ENCODE measurements at places on chromosomes 7 and 10.

- DNase-seq = no peak
These were observed 33.2 kb downstream of the BLVRA start for GRCh38 chr7:43791665-43792064.

GRCh38 chr10:11517150-11517549 is 94.3 kb downstream of the USP6NL start:
- no peak for DNase-seq

DNA sequence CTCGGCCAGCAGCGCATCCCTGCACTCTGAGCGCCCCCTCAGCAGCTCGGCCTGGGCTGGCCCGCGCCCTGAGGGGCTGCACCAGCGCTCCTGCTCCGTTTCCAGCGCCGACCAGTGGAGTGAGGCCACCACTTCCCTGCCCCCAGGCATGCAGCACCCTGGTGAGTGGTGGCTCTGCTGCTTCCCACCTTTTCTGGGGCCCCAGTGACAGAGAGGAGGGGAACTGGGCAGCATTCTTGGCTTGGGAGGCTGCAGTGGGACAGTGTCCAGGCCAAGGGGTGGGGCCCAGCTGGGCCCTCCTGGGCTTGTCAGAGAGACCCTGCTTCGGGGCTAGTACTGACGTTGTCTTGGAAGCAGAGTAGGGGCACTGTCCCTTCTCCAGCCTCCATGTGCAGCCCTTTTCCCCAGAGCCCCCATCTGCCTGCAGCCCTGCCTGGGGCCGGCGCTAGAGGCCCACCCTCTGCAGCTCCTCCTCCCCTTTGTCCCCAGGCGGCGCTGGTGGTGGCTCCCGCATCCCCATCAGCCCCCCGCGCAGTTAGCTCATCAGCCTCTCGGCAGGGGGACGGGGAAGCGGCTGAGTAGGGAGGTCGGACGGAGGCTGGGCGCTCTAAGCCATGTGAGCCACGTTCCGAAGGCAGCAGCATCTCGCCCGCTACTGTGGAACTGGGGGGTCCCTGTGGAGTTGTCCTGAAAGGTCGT is 29.2 kb downstream of the GBX1 start:
- DNase-seq = no peak

DNA sequence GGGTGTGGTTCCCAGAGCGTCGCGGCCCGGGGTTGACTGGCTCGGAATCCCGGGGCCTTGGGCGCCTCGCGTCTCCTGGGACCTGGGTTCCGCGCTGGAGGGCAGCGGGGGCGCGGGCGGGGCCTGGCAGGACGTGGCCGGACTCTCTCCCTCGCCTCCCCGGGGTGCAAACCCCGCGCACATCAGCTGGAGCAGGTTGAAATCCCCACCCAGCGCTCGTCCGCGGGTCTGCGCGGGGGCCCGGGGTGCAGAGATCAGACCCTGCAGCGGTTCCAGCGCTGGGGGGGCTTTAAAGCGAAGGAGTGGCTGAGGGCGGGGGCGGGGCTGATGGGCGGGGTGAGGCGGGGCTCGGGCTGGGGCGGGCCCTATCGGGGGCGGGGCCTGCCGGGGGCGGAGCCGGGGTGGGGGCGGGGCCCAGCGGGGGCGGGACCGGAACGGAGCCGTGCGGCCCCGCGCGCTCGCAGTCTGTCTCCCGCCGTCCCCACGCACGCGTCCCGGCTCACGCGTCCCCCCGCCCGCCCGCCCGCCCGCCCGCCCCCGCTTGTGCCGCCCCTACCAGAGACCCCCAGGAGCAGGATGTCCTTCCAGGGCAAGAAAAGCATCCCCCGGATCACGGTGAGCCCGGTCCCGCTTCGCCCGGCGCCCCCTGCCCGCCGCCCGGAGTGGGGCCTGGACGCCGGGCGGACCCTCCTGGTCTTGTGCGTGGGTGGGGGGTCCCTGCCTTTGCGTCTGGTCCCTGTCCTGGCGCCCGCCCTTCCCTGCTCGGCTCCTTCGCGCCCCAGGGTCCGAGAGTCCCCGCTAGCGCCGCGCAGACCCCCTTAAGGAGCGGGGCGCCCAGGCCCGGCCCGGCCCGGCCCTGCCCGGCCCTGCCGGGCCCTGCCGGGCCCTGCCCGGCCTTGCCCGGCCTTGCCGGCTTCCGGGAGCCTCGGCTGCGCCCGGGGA is at the start of gene DPYSL4:
Gene DPYSL4, plus strand, starts transcription at position 461 of the 942 bp plus-strand sequence. Its CDS starts 116 bp downstream, at position 577.
- DNase-seq = no peak

- peak; percentile 5 for DNase-seq
These were observed 860 bp downstream of the EXOC6 start for GRCh38 chr10:92849234-92849525.

GRCh38 chr7:28290496-28290895 is 109.9 kb upstream of the JAZF1 start:
- no peak for DNase-seq

GRCh38 chr7:27192546-27193334 is 7.2 kb downstream of the HOXA13 start:
- no peak for DNase-seq

- DNase-seq = no peak
These were observed 215.5 kb downstream of the PCDH15 start for GRCh38 chr10:54585572-54585971.

DNA sequence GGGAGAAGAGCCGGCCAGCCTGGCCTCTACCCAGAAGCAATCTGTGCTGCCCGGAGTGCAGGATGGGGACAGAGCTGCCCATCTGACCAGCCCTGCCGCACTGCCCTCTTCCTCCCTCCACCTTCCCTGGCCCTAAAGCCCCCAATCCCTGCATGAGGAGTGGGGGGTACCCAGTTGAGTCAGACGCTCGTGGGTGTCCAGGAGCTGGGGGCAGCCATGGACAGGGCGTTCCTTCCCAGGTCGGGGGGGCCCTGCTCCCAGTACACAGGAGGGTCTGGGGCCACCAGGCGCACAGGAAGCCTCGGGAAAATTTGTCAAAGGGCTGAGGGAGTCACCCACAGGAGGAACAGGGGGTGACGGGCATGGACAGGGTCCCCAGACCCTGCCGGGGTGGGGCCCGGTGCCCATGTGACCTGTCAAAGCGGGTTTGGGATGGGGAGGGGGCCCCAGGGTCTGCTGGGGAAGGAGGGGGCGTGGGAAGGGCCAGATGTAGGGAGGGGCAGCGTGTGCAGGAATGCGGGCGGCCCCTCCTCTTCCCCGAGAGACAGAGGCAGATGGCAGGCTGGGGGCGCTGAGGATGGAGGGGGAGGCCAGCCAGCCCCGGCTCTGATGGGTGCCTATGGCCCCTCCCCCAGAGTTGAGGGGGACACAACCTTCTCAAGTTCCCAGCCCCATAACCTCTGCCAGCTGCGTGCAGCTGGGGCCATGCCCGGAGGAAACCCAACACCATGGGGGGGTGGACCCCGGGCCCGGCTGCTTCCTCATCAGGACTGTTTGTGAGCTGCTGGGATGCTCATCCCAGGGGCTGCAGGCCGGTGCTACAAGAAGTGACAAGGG is 21.5 kb upstream of the GRIFIN start:
- DNase-seq = peak; percentile 27

DNA sequence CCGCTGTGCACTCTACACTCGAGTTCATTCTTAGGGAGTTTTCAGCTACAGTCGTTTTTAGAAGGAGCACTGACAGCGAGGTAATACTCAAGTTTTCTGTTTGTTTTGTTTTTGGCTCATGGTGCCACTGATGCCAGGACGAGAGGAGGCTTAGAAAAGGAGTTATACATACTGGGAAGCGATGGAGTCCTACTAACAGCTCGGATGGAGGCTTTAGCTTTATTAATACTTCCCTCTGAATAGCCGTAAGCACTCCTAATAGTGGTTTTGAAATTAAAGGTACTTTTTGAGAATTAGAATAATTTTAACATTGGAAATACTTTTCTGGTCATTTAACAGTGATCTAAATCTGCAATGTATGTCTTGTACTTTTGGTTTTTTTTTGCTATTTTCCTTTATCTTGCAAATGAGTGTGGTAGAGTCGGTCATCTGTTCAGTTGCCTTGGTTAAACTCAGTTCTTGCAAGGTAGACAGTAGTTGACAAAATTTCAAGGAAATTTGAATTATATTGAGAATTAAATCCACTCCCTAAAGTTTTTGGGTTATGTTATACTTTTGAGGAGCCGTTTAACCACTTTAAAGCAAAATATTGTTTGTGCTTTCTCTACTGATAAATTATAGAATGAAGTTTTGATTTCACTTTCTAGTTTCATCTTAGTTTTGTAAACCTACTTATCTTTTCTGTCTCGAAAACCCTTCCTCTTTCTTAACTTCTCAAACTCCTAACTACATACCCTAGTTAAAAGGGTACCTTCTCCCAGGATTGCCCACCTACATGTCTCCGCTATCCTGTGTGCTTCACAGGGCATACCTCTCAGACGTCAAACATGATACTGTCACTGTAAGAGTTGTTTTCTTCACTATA is 1.5 kb downstream of the HBP1 start:
- DNase-seq = no peak

- no peak for DNase-seq
These were observed 711 bp upstream of the CDHR3 start for GRCh38 chr7:105962353-105962752.

- no peak for DNase-seq
These were observed 242.8 kb downstream of the KLF6 start for GRCh38 chr10:3542185-3542611.

- DNase-seq = no peak
These were observed 99.9 kb upstream of the AKR1E2 start for GRCh38 chr10:4725917-4726606.

GRCh38 chr7:43135129-43135528 is 22.7 kb downstream of the HECW1 start:
- no peak for DNase-seq

DNA sequence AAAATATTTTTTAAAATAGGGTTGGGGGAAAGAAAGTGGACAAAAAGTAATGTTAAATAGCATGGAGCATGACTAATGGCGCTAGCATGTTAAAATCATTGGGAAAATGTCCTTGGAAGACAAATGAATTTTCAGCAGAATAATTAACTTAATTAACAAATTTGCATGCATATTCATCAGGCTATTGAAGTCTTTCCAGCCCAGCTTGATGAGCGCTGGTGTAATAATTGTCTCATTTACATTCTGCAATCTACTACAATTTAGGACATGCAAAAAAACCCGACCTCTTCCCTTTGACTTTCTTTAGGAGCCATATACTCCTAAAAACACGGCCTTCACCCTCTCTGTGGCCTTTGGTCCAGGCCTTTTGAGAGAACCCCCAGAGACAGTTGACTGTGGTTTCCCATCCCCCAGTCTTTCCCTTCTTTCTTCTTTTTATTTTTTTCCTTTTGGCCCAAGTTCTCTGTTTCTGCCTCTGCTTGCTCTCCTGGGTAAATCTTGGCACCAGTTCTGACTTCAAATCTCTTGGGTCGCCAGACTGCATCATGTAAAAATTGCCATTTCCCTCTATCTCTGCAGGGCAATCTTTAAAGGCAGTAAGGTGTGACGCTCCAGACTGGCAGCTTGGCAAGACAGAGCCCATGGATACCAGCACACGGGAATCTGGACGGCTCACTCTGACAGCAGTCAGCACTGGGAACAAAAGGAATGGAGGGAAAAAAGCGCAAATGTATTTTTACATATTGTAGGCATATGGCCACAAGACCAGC is 105.5 kb downstream of the NEUROD6 start:
- peak; percentile 52 for DNase-seq

DNA sequence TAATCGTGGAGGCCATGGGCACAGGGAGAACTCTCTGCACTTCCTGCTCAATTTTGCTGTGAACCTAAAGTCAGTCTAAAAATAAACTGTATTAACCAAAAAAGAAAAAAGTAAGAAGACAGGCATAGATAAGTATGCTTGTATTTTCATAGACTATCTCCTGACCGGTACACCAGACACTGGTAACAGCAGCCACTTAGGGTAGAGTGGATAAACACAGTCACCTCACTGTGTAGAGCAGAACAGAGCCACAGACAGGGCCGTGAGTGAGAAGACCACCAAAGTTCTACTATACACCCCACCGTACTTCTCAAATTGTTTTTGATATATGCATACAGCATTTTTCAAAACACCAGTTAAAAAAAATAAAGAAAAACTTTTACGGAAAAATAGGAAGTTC is 25.0 kb downstream of the NUDCD3 start:
- no peak for DNase-seq

- no peak for DNase-seq
These were observed 488.3 kb upstream of the ADARB2 start for GRCh38 chr10:2225609-2226008.

GRCh38 chr7:137882806-137883205 is 36.0 kb upstream of the DGKI start:
- no peak for DNase-seq

DNA sequence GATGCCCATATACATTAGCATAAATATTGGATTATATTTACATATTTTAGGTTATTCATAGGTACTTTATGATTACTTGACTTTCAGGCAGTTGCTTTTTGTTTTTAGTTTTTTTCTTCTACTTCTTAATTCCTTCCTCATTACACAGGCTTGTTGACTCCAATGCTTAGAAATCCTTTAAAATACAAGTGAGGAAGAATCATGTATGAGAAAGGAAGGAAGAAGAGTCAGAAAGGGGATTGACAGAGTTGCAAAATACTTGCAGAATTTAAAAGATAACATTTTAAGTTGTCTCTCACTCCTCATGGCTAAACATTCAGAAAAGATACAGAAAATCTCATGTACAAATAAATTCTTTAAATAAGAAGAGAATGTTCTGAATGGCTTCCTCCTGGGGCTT is 61.9 kb downstream of the ATXN7L1 start:
- DNase-seq = no peak

DNA sequence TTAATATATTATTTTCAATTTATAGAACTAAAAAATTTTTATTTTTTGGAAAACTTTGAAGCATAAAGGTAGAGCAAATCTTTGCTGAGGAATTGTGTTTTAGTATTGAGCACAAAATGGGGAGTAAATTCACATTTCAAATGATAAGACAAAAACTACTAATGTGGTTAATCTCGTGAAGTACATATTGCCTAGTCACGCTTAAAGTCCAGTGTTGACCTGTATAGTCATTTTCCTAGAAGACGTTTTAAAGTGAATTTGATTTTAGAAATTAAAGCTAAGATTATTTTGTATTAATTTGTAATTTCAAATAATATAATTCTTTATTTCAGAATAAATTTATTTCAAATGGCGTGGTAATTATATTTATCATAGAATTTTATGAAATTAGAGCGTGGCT is 57.2 kb upstream of the MSRB2 start:
- no peak for DNase-seq

DNA sequence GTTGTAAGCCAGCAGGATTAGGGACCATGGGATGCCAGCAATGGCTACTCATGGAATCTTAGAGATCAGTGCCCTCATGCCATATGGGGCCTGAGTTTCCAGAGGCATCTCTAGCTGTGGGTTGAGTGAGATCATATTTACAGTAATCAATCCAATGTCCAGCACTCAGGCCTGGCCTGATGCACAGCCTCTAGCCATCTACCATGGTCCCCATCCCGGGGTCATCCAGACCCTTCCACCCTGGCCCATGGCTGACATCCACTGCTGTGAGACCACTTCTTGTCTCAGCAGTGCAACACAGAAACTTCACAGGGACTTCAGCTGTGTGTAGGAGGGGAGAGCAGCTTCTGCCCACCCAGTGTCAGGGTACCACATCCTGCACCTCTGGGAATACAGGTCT is 6.5 kb upstream of the ADCY1 start:
- DNase-seq = no peak

All from NCI-H1694 (cell line).